ENCODE measurements at places on chromosomes 5 and 9.
A peak's percentile ranks its signal among the peaks of the same experiment; 100 is the strongest.

DNA sequence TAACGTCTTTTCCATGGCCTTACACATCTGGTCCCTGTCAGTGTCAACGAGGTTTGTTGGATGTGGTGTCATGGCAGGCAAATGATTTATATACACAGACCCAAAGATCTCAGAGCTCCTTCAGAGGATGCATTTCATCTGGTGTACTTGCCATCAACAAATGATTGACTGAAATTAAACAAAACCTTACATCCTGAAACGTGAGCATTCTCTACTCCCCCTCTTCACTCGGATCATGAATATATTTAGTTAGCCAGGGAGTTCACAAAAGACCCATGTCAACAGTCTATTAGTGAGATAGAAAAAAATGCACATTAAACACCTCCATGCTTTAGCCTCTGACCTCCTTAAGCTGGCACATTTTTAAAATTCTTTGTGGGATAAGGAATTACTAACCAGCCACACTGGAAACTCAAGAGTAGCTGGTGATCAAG, 215.6 kb downstream of the EFNA5 start:
- DNase-seq = no peak

- no peak for DNase-seq
Observed at GRCh38 chr5:74143721-74144330, 496.7 kb downstream of the ENC1 start.

GRCh38 chr5:175464074-175464941, 14.1 kb upstream of the SFXN1 start:
- DNase-seq = peak; percentile 75

GRCh38 chr5:159951834-159952233, 35.6 kb downstream of the ADRA1B start:
- no peak for DNase-seq

GRCh38 chr5:68295772-68296171, 80.2 kb downstream of the PIK3R1 start:
- DNase-seq = no peak

DNA sequence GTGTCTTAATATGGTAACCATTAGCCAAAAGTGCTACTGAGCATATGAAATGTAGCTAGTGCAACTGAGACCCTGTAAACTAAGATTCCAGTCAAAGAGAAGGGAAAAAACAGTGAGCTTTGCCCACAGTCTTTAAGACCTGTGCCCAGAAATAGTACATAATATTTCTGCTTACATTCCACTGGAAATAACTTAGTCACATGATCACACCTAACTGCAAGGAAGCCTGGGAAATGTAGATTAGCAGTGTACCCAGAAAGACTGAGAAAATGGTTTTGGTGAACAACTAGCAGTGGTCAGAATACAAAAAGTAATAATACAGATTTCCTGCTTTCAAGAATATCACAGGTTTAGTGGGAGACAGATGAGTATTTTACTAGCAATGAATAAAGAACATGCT, 2.5 kb upstream of the CPLANE1 start:
- no peak for DNase-seq

- no peak for DNase-seq
Observed at GRCh38 chr5:66789434-66789833, 193.2 kb downstream of the MAST4 start.

DNA sequence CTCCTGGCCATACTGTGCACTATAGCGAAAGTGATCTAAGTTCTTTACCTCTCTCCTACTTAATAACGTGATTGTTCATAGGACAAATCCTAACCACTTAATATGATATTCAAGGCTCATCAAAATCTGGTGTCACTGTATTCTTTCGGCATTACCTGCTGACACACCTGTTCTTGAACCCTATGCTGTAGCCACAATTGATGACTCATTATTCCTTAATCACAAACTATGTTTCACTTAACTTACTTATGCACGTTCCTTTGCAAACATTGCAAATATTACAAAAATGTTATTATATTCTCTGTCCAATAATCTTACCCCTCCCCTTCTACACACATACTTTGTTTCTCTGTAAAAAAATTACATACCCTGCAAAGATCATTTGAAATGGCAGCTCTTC, 158.1 kb upstream of the ADRA1B start:
- no peak for DNase-seq

GRCh38 chr5:139265001-139265400, 28.5 kb upstream of the MATR3 start:
- DNase-seq = no peak
